ENCODE measurements at places on chromosomes 13 and 19.
A peak's percentile ranks its signal among the peaks of the same experiment; 100 is the strongest.

DNA sequence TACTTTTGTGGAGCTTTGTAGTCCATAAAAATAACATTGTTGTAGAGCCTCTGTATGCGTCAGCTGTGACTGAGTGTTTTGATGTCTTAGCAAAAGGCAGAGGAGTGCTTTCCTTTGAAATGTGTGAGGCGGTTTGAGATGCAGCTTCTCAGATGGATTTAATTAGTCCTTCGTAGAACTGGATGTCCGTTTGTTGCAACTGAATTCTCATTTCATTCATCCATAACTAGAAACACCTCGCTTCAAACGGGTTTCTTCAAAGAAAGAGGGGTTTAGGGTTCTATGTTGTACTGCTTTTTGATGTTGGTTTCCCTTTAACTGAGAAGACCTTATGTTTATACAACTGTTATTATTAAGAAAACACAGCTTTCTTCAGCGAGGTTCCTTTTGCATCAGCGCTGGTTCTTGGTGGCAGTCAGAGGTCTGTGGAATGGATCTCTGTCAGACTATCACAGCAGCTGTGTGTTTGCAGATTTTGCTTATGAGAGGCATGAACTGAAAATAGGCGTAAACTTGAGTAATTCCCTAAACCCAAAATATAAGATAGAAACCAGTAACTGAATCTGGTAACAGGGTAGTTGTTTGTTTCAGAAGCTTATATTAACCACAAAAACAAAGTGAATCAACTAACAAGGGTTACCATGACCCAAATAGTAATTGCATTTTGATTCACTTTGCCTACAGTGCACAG is 194.4 kb downstream of the GGACT start:
- DNase-seq: no peak

DNA sequence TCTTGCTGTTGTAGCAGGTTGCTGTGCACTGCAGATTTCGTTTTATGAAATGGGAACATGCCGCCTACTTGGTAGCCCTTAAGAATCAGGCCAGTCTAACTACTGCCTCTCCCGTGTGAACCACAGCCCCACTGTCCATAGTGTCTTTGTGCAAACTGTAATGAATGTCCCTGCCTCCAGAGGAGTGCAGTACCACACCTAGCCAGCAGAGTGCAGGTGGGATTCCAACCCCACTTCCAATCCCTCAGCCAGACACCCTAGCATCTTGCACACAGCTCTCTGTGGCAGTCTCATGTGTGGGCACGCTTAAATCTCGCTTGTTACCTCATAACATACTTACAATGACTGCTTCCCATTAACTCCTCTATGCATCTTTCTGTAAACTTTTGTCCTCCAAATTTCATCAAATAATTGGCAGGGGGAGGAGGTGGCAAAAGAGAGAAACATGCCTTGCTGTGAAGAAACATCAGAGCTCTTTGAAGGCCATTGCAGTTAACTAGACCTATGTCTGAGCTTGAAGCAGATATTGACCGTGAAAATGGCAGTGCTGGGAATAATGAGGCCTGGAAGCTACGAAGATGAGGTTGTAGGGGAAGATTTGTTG is 47.2 kb downstream of the ZAR1L start:
- peak; percentile 28 for DNase-seq

DNA sequence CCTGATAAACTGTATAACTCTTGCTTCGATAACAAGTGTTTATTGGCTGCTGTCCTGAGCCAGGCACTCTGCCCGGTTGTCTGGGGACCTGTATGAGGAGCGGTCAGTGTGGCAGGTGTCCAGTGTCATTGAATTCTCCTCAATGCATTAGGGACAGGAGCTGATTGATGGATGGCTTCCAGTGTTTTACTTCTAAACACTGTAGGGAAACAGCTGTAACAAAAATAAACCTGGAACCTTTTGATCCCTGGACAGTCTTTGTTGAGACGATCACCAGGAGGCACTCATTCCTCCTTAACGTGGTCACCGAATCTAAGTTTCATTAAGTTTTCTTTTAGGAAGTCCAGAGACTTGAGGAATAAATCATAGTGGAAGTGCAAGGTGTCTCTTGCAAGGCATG is 17.9 kb downstream of the UBAC2 start:
- no peak for DNase-seq

DNA sequence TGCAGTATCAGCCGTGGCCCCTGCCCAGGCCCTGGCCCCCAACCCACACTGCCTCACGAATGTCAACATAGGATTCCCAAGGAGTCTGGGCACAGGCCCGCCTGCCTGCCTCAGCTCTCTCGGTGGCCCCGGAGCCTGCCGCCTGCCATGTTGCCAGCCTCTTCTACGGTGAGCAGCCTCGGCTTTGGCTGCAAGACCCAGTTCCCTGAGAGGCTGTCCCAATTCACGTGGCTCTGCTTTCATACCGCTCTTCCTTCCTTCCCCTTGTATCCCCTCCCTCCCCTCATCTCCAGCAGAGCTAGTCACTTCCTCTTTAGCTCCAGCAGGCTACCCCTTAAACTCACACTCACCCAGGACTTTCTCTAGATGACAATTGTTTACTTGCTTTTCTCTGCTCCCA is 42.7 kb downstream of the SERP2 start:
- DNase-seq: no peak

GRCh38 chr13:41059456-41060081 is 1.7 kb upstream of the WBP4 start:
- no peak for DNase-seq

GRCh38 chr13:32538143-32538620 is 413 bp downstream of the N4BP2L2 start:
- DNase-seq: no peak

GRCh38 chr13:94799299-94799698 is 87.0 kb upstream of the SOX21 start:
- no peak for DNase-seq

GRCh38 chr19:1079566-1080111 is 12.7 kb downstream of the ARHGAP45 start:
- DNase-seq: no peak

- DNase-seq: peak; percentile 76
Measured at GRCh38 chr19:50358483-50359327, 6.7 kb downstream of the NAPSA start.

GRCh38 chr13:109627649-109628048 is 158.7 kb downstream of the IRS2 start:
- no peak for DNase-seq

DNA sequence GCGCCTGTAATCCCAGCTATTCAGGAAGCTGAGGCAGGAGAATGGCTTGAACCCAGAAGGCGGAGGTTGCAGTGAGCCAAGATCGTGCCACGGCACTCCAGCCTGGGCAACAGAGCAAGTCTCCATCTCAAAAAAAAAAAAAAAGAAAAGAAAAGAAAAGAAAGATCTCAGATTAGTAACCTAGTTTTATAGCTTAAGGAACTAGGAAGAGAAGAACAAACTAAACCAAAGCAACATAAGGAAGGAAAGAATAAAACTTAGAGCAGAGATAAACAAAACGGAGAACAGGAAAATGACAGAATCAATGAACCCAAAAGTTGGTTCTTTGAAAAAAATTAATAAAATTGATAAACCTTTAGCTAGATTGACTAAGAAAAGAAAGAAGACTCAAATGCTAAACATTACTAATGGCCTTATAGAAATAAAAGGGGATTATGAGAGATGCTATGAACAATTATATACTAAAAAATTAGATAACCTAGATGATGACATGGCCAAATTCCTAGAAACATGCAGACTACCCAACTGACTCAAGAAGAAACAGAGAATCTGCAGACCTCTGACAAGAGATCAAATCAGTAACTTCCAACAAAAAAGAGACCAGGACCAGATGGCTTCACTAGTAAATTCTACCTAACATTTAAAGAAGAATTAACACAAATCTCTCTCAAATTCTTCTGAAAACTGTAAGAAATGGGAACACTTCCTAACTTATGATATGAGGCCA is 68.2 kb downstream of the CDADC1 start:
- DNase-seq: no peak

DNA sequence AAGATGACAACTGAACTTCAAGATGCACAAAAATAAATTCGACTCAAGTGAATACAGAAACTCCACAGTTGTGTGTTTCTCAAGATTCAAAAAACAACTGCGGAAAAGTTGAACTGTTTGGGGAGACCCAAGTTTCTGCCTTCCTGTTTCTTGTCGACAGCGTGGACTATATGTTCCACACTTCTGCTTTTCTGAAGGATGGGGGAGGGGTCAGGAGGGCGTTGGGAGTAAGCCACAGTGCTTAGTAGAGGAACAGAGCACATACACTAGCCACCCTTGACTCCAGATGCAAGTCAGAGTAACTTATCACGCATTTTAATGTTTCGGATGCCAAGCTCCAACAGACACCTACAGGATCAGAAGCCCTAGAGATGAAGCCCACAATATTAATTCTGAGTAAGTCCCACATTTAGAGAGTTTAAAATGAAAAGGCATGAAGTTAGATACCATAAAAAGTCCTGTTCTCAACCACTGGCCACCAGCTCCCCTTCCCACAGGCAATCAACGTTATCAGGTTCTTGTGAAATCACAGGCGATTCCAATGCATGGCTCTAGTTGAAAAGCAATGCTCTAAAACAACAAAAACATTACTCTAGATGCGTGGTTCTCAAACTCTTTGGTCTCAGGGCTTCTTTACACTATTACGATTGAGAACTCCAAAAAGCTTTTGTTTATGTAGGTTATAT is 4.2 kb downstream of the TUBGCP3 start:
- no peak for DNase-seq

GRCh38 chr13:75927183-75927669 is 291.1 kb downstream of the LMO7 start:
- no peak for DNase-seq

GRCh38 chr19:8310342-8311055 is 2.3 kb upstream of the CD320 start:
- DNase-seq: no peak

- no peak for DNase-seq
Measured at GRCh38 chr13:74056801-74057542, 77.2 kb downstream of the KLF12 start.

DNA sequence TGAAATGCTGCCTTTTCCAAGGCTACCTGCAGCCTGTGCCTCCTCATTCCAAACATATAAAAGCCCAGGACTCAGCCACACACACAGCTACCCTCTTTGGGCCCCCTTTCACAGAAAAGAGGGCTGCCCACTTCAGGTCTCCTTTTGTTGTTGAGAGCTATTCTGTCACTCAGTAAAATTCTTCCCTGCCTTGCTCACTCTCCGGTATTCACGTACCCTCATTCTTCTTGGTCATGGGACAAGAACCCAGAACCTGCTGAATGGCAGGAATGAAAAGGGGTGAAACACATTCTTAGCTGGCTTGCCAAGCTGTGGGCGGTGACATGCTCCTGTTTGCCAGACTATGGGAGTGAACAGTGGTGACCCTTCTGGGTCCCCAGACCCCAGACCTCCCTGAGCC is 338.0 kb upstream of the ATXN8OS start:
- no peak for DNase-seq

GRCh38 chr13:79765331-79765730 is 284.4 kb downstream of the NDFIP2 start:
- no peak for DNase-seq

DNA sequence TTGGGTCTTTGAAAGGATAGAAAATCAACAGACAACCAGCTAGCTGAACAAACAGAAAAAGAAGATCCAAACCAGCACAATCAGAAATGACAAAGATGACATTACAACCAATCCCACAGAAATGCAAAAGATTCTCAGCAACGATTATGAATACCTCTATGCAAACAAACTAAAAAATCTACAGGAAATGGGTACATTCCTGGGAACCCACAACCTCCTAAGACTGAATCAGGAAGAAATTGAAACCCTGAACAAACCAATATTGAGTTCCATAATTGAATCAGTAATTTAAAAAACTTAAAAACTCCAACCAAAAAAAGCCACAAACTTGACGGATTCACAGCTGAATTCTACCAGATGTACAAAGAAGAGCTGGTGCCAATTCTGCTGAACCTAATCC is 20.9 kb upstream of the C1QTNF9B start:
- DNase-seq: no peak

GRCh38 chr19:531753-532560 is at the start of gene CDC34:
CDC34 (plus strand) TSS chr19:531760; CDS start chr19:531932, 172 bp downstream.
- DNase-seq: no peak

DNA sequence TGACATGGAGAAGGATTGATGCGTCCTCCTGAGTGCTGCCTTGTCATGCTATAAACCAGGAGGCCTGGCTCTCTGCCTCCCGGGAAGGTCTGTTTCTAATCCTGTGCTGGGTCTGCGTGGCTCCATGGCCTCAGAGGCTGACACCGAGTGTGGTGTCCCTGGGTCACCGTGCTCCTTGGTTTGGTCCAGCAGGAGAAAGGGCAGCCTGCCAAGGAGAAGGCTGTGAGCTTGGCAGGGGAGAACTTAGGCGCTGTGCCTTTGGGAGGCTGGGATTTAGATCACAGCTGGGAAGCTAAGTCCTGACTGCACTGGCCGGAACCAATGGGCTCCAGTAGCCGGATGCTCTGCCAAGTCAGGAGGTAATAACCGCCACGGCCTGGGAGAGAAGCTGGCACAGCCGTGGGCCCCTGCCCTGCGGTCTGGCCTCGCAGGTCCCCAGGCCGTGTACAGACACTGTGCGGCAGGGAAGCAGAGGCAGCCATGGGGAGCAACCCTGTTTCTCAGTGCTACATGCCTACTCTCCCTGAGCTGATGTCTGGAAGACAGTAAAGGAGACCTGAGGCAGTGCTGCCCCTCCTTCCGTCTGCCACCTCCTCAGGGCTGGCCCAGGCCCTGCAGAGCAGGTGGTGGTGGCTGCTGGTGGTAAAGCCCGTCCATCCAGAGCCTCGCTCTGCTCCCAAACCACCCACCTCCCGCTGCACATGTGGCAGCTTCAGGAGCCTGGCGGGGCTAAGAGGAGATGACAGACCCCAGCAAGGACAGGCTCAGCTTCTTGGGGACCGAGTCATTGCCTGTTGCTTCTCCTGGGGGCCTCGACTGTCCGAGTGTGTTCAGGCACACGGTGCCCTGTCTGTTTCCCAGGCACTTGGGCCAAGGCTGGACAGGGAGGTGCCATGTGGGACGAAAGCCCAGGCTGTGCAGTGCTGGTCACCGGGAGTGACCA is 44.9 kb downstream of the C13orf46 start:
- DNase-seq: no peak

DNA sequence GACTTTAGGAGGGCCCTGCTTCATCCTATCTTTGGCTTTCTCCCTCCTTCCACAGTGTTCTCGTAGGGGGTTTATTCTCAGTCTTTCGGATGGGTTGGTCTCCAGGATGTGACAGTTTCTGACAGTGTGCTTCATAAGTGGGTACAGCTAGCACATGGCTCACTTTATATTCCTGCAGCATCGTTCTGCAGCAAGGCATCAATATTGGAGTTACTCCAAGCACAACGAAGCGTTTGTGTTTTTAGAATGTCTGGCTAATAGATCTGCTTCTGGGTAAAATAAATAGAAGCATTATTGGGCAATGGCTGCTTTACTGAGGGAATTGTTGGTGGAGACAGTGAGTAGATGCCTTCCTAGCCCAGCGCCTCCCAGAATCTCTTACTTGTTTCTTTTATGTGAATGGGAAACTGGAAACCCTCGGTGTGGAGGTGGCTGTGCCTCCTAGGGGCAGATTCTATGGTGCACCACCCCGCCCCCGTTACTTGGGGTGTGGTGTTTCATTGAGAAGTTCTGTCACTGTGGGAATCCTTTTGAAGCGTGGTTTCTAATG is 2.0 kb downstream of the FARP1 start:
- DNase-seq: no peak
